ENCODE measurements at places on chromosomes 16 and 17.

DNA sequence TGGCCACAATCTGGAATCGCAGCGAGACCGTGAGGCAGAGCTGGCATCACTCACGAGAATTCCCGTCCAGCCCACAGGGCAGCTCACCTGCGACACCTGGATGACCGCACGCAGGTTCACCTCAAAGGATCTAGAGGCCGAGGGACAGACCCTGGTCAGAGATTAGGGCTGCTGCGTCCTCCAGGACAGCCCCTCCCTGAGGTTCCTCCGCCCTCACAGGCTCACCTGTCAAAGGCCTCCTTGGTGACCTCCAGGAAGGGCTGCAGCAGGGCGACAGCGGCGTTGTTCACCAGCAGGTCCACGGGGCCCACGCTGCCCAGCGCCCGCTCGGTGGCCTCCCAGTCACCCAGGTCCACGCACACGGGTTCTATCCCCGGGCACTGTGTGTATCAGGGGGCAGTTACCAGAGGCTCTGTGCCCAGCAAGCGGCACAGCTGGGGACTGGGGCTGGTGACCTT lies 834 bp downstream of the DCXR start:
- peaks cover 16% of the 10 kb centered on the region for H3K4me1 ChIP-seq
- peak overlapping the region; percentile 59 for H3K27ac ChIP-seq
- H3K4me3 ChIP-seq: peak overlapping the region; percentile 65

DNA sequence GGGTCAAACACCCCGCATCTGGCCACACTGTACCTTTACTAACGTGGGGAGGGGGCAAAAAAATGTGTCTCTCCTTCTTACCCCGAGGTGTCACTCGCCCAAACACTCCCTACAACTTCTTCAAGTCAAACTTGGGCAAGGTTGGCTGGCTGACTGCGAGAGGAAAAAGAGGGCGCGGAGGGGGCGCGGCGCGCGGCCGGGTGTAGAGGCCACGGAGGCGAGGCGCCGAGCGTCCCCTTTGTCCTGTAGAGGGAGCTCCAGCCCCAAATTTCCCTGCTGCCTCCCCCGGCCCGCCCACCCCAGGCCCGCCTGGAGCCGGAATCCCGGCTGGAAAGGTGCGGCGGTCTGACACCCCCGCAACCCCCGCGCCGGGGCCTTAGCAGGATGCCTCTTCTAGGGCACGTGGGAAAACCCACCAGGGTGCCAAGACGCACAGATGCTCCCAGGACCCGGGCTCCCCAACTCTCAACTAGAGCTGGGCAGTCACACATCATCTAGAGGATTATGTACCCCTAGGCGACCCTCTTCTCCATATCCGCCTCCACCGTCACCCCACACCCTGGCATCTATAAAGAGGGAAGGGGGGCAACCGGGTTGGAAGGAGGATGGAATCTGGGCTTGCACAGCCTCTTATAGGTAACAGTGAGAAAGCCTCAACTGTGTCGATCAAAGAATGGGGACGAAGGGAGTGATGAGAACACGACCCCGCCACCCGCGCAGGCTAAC lies 4.2 kb downstream of the IRX3 start:
- no peak overlapping the region for H3K4me3 ChIP-seq
- H3K36me3 ChIP-seq: no peaks in the 10 kb centered on the region
- no peaks in the 10 kb centered on the region for H3K4me1 ChIP-seq
- peaks cover 7% of the 10 kb centered on the region for H3K27me3 ChIP-seq
- H3K27ac ChIP-seq: no peak overlapping the region
- DNase-seq: no peak

GRCh38 chr17:80360396-80360795 lies 54.6 kb upstream of the ENDOV start:
- no peaks in the 10 kb centered on the region for H3K4me1 ChIP-seq
- H3K36me3 ChIP-seq: peaks cover 82% of the 10 kb centered on the region
- H3K4me3 ChIP-seq: no peak overlapping the region
- no peaks in the 10 kb centered on the region for H3K27me3 ChIP-seq
- DNase-seq: no peak

- peak overlapping the region; percentile 60 for H3K27ac ChIP-seq
- DNase-seq: peak; percentile 57
- peaks cover 23% of the 10 kb centered on the region for H3K4me1 ChIP-seq
These were observed 9.8 kb downstream of the SLC38A10 start for GRCh38 chr17:81285179-81285878.

DNA sequence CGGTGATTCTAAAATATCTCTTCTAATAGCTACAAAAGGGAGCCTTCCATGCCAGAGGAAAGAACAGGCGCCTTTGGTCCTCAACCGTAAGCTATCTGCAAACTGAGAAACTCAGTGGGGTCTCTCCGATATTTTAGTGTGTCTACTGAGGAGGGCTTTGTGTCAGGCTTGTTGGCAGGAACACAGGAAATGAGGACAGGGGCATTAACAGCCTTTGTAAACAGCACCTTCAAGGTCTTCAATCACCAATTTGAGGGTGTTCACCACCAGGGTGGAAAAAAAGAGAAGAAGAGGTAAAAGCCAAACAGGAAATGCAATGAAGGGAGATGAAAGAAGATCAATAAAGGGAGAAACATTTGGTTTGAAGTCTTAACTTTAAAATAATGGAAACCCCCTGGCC lies 580.1 kb upstream of the SALL1 start:
- no peaks in the 10 kb centered on the region for H3K27me3 ChIP-seq
- H3K4me3 ChIP-seq: no peak overlapping the region
- no peak for DNase-seq
- H3K36me3 ChIP-seq: no peaks in the 10 kb centered on the region
- H3K27ac ChIP-seq: no peak overlapping the region
- no peaks in the 10 kb centered on the region for H3K4me1 ChIP-seq

DNA sequence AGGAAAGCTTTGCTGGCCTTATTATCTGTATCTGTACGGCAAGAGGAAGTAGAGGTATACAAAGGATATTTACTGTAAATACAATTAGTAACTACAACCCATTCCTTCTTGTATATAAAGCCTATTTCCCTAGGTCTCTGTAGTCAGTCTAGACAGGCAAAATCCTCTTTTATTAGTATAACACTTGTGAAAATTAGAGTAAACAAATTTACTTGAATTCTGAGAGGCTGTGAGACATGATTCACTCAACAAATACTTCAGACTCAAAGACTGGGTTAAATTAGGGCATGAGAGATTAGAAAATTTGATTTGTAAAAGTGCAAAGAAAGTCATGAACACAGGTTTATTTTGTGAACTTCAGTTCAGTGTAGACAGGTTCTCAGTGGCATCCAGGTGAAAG lies 30.9 kb upstream of the CDH8 start:
- no peaks in the 10 kb centered on the region for H3K27me3 ChIP-seq
- H3K4me1 ChIP-seq: no peaks in the 10 kb centered on the region
- no peak overlapping the region for H3K27ac ChIP-seq
- no peak overlapping the region for H3K4me3 ChIP-seq
- no peak for DNase-seq

Measured in CD8-positive, alpha-beta memory T cell (primary cell).